ENCODE measurements at places on chromosomes 5 and 9. TPM values are rescaled to one million over a fixed set of nuclear protein-coding genes. Genes with fewer than 3 reads are reported as not detected.

Gene EXOSC3
- polyA plus RNA-seq = 24.3 TPM

Gene SPINK6
- polyA plus RNA-seq = not detected

Gene PCDHGA3
- polyA plus RNA-seq = 12.3 TPM

Gene ZNF483
- 4.3 TPM for polyA plus RNA-seq
